ENCODE measurements at places on chromosomes 7 and 10.

DNA sequence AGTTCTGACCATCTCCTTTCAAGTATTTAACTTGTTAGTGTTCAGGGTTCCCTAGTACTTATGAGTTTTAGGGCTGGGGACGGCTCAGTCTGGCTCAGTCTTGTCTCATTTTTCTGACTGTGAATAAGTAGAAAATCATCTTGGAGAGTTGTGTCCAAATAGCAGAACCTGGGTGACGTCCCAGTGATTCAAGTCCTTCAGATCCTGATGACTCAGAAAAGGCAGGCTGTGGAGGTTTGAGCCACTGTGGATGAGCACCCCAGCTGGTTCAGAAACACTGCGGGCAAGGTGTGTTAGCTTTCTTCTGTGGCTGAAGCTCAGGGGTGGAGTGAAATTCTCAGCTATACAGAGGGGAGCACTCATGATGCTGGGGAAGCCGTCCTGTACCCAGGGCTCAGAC is 154.4 kb upstream of the NPY start:
- peak; percentile 37 for DNase-seq

- DNase-seq, result no peak
Observed at GRCh38 chr7:27251652-27252590, 9.3 kb downstream of the EVX1 start.

DNA sequence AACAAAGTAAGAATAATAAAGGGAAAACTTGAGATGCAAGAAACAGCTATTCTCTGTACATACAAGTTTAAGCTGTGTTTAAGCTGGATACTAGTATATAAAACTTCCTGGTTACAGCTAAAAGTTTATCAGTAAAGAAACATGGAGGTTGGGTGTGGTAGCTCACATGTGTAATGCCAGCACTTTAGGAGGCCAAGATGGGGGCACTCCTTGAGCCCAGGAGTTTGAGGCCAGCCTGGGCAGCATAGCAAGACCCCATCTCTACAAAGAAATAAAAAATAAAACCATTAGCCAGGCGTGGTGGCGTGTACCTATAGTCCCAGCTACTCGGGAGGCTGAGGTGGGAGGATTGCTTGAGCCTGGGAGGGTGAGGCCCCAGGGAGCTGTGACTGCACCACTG is 3.2 kb downstream of the RSU1 start:
- DNase-seq, result no peak

DNA sequence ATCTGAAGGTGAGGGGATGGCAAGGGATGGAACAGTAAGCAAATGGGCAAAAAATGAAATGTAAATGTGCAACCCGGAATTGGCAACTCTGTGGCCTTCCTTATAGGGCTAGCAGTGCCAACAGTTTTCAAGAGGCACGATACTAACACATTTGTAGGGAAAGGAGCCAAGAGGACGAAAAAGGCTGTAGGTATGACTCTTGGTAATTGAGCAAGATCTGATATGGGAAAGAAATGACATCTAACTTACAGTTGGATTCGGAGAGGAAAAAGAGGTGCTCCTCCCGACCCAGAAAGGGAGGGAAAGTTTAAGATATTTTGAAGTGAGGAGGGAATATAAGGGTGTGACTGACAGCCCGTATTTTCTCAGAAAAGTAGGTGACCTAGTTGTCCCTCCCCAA is 2.1 kb upstream of the CREM start:
- no peak for DNase-seq

GRCh38 chr10:23047201-23048050 is 48.0 kb upstream of the MSRB2 start:
- DNase-seq, result no peak

- DNase-seq, result peak; percentile 9
Observed at GRCh38 chr7:25262586-25262985, 34.3 kb upstream of the NPVF start.

DNA sequence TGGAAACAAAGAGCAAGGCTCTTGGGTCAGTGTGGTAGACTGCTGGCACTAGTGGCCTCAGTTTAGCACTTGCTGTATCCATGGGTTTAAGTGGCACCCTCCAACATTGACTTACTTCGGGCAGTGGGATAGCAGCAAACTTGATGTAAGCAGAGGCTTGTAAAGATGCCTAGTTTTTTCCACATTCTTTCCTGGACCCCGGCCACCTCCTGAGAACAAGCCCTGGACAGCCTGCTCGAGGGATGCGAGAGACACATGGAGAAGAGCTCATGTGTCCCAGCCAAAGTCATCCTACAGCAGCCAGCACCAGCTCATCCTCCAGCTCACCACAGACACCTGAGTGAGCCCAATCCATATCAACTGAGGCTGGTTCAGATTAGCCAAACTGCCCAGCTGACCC is 142.7 kb upstream of the PCBD1 start:
- no peak for DNase-seq

- no peak for DNase-seq
Observed at GRCh38 chr10:69473304-69473990, 22.2 kb downstream of the TSPAN15 start.

GRCh38 chr7:40230101-40230500 is 95.3 kb downstream of the SUGCT start:
- no peak for DNase-seq
